ENCODE measurements at places on chromosomes 6 and 20.

DNA sequence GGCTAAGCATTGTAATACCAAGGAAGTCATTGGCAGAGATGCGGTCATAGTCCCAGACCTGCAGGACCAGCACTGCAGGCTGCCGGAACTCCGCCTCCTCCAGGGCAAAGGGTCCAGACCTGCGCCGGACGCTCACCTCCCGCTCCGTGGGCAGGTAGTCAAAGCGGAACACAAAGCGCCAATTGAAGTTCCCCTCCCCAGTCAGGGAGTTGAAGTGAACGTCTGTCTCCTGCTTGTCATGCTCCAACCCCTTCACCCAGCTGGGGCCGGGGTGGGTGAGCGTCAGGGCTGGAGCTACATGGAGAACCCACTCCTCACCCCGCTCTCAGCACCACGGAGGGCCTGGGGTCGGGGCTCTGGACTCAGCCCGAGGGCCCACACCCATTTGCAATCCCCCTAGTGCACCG is 18.2 kb downstream of the ERGIC3 start:
- DNase-seq: no peak

GRCh38 chr6:45163952-45164766 is 164.0 kb upstream of the RUNX2 start:
- DNase-seq: peak; percentile 7

DNA sequence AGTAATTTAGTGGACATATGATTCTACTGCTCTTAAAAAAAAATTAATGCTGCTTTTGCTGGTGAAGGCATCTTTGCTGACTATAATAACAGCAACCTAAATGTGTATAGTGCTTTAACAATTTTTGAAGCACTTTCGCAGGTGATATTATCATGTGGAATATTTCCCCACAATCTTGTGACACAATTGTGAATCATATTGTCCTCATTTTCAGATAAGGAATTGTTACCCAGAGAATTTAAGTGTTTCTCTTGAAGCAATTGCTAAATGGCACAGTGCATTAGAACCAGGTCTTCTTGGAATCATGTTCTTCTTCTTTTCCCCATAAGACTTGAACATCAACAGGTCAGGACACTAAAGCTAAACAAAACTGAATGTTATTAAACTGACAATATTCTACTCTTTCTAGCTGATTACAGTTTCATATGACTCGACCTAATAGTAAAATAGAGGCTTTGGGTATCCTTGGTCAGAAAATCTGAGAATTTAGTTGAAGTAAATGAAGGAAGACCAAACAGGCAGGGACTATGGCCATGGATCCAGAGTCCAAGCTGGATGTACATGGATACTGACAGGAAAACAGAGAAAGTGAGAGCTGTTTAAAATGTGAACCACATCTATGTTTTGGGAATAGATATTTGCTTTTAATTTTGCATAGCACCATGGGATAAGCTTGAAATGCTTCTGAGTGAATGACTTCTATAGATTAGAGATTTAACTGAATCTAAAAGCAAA is 121.8 kb upstream of the SLC35B3 start:
- DNase-seq: no peak

DNA sequence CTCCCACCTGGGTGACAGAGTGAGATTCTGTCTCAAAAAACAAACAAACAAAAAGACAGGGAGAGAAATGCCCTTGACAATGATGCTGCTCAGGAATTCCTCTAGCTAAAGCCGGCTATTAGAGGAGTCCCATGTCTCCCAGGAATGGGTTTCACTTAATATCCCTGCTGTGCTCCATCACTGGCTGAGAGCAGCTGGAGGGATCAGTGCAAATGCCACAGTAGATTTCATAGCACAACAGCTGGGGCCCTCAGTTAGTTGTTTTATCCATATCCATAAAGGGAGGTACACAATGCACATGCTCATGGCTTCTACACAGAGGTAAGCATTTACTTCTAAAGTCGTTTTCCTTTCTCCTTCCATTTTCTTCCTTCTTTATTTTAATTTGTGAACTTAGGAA is 742.0 kb upstream of the POU3F2 start:
- no peak for DNase-seq

DNA sequence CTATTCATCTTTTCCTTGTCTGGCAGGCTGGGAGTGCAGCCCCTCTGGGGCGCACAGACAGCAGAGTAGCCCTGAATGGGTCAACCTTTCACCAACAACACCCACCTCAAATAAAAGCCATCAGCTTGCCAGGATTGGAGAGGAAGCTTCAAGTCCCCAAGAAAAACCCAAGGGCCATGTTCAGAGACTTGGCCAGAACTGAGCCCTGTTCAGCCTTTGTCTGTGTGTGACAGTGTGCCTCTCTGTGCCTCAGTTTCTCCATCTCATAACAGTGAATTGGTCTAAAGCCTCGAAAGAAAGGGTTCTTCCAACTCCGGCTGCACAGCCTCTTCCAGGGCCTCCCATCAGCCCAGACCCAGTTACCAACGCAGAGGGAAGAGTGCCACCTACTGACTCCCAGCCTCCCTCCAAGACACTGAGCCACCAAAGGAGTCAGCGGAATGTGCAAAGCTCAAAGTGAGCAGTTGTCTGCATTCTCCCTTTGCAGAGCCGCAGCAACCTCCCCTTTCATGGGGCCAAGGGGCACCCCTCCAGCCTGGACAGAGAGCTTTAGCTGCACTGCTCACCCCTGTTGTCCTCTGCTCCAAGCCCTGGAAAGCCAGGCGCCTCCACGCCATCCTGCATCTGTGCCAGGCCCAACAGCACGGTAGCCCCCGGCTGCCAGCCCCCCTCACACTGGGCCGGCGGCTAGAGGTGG is 82.7 kb upstream of the TOP1 start:
- no peak for DNase-seq

DNA sequence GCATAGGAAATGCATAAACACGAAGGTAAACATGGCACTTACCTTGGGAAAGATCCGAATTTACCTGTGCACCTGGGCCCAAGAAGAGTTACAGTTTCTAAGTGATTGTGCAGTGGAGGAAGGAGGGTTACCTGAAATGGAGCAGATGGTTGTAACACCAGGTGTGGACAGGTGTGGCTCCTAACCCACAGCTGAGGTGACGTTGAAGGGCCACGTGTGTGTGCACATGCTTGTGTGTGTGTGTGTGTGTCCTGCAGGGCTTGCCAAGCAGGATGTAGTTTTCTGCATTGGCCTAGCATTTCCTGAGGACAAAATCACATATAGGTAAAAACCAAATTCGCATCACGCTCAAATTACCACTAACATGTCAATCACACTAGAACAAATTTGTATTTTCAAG is 240.8 kb downstream of the ANKRD60 start:
- DNase-seq: no peak

- no peak for DNase-seq
Observed at GRCh38 chr6:149360536-149360935, 39.5 kb upstream of the SUMO4 start.

DNA sequence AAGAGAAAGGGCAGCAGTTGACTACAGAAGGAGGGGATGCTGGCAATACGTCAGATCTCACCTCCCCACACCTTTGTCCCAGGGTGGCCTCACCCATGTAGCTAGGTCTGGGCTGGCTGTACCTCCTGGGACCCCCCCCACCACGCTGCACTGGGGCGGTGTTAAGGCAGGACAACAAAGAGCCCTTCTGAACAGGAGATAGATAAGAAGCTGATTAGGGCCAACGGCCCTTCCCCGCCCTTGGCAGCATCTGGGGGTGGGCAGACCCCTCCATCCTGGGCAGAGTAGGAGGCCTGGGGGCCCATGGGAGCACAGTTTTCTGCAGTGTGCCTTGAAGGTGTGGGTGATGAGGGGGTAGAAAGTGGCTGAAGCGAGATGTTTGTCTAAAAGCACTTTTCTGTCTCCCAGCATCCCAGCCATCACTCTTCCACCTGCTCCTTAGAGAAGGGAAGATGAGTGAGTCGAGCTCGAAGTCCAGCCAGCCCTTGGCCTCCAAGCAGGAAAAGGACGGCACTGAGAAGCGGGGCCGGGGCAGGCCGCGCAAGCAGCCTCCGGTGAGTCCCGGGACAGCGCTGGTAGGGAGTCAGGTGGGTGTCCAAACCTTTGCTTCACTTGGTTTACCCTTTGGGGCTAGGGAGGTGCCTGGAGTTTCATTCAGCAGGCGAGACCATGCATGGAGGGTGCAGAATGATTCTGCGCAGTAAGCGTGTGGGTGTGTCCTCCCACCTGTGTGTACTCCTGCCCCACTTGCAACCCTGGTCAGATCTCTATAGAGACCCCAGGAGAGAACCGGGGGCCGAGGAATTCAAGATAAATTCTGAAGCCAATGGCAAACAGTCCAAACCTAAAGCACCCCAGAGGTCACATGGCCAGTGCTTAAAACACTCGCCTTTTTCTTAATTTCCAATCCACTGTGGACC is 3.9 kb downstream of the HMGA1 start:
- DNase-seq: no peak

- DNase-seq: no peak
Observed at GRCh38 chr6:111076024-111076695, 11.1 kb upstream of the SLC16A10 start.

DNA sequence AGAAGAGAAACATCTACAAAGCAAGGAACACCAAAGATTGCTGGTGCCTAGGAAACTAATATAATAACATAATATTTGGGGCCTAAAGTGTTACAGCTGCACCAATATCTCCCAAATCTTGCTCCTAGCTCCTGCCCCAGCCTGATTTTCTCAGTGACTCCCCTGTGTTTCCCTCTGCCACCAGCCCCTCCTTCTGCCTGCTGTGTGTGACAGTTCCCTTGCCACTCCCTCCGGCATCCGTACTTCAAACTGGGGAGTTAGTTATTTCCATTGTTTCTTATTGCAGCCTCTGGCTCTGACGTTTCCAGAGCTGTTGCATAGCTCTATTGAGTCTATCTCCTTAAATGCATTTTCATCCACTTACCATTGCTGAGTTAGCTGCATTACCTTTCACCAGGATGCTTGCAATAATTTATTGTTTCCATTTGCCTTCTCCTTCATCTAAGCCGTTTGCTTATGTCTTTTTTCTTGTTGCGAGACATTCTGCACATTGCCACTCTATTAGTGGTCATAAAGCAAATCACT is 43.1 kb downstream of the ESR1 start:
- DNase-seq: no peak

GRCh38 chr20:53413186-53413631 is 180.4 kb downstream of the ZNF217 start:
- DNase-seq: peak; percentile 26

DNA sequence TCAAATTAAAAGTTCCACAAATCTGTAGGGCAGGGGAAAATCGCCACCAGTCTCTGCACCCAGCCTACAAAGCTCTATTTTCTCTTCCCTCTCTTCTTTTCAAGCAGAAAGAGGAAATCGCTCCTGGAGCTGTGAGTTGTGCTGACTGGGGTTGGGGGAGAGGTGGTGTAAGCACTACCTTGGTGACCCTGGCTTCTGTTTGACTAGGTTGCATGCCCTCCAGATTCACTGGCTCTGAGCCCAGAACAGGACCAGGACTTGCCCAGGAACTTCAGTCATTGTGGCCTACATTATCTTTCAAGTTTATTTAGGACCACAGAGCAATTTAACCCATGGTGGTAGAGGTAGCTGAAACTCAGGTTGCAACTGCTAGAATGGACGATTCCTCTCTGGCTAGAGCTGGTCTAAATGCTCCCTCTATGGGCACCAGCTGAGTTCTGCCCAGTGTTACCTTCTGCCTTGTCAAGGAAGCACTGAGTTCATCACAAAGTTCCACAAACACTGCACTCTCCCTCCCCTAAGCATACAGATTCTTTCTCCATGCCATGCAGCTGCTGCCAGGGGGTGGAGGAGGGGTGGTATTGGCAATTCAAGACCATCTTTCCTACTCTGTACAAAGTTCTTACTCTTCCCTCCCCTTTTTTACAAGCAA is 122.0 kb upstream of the BMP5 start:
- no peak for DNase-seq

- DNase-seq: no peak
Observed at GRCh38 chr6:21423106-21423854, 170.3 kb upstream of the SOX4 start.

Measured in stimulated activated CD4-positive, alpha-beta T cell treated with anti-CD3 and anti-CD28 coated beads, Interleukin-2, amount 100 ng/mL, for 48 hours (primary cell).